Activated naive CD4-positive, alpha-beta T cell treated with anti-CD3 and anti-CD28 coated beads for 36 hours (primary cell): ENCODE measurements at places on chromosomes 12 and 14. TPM values are rescaled to one million over a fixed set of nuclear protein-coding genes. Genes with fewer than 3 reads are reported as not detected.

GRCh38 chr14:74852922-74853530 lies 22.9 kb downstream of the PROX2 start:
- no peak for DNase-seq

GRCh38 chr12:77685901-77686300 lies 144.8 kb upstream of the NAV3 start:
- DNase-seq = no peak

GRCh38 chr14:43145361-43145760 lies 1361.7 kb downstream of the FSCB start:
- DNase-seq = no peak

DNA sequence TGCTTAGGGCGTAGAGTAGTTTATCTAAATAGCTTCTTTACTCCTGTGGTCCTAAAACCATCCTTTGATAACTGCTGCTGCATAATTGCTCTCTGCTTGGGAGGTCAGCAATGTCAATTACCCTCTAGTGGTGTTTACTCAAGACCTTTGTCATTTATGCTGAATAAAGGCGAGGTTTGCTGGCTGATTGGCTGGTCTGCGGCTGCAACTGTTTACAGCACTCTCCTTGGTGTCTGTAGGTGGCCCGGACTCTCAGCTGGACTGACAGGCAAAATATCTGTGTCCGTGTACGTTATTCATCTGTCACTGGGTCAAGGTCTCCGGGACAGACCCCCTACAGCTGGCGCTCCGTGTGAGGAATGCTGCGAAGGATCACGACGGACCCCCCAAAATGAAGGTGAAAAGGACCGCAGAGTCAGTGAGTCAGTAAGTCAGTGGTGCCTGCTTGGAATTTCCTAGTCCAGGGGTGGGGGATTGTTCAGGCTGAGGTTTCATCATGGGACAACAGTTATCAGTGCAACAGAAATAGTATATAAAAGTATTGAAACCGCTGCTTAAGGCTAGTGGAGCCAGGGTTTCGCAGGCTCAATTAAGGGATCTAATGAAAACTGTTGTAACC lies 253.3 kb upstream of the DIO2 start:
- no peak for DNase-seq

- no peak for DNase-seq
Measured at GRCh38 chr12:25469861-25470260, 83.2 kb downstream of the LMNTD1 start.

GRCh38 chr14:70086685-70087379 lies 101.9 kb downstream of the SLC8A3 start:
- peak; percentile 37 for DNase-seq

DNA sequence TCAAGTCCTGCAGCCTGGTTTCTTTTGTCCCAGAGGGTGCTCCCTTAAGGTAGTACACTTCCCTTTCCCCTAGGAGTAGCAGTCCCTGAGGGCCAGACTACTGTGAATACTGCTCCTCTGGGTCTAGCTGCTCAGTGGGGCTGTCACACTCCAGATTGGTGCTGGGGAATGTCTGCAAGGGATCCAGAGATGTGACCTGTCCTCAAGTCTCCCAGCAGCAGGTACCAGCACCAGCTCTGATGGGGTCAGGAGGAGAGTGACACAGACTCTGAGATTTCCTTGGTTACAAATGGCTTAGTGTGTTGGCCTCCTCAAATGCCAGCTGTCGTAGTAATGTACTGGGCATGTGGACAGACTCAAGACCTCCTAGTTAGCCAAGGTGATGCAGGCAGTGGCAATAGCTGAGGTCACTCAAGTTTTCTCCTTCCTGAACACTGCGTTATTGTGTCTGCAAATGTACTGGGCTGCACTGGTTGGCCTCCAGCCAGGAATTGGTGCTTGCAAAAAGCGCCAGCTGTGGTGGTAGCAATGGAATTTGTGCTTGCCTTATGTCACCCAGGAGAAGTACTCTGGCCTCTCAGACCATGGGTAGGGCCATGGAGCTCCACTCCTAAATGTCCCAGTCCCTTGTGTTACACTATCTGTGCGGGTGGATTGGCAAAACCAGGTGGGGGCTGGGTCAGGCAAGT lies 36.4 kb upstream of the AEBP2 start:
- DNase-seq = no peak

- DNase-seq = no peak
Measured at GRCh38 chr14:28298156-28298555, 468.4 kb upstream of the FOXG1 start.

DNA sequence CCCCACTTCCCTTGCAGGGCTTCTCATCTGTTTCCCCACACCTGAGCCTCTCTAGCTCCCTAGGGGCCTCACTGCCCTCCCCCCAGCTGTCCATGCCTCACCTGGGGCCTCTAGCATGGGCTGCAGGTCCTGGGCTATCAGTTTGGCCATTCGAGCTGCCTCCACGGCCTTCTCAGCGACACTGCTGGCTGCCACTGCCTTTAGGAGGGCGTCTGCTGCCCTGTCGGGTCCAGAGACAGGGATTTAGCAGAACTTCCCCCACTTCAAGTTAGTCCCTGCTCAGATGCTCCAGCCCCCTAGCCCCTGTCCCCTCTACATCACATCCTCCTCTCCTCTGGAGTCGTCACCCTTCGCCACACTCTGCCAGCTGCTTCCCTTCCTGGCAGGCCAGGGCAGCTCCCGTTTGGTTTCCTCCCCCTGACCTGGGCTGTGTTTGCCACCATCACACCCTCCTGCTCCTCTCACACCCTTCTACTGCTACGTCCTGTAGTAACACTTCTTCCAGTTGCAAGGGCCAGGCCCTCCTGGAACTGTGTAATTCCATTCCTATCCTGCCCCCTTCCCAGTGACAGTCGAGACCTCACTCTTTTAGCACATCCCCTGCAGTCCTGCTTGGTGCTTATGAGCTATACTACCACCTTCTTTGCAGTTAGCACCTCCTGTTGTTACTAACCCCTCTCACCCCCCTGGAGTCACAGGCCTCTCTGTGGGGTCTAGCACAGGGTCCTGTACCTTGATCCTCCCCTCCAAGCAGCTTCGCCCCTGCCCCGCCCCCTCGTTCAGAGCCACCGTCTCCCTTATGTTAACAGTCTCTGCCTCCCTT lies 4.3 kb upstream of the AP1G2 start:
- no peak for DNase-seq

The MDGA2 gene
- not detected for total RNA-seq

DNA sequence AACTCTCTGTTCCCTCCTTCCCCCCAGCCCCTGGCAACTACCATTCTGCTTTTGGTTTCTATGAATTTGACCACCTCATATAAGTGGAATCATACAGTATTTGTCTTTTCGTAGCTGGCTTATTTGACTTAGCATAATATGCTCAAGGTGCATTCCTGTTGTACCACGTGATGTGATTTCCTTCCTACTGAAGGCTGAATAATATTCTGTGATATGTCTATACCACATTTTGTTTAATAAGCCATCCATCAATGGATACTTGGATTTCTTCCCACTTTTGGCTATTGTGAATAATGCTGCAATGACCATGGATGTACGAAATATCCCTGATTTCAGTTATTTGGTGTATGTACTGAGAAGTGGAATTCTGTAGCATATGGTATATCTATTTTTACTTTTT lies 16.3 kb downstream of the NDUFA9 start:
- no peak for DNase-seq

The SYNDIG1L gene
- not detected for total RNA-seq

DNA sequence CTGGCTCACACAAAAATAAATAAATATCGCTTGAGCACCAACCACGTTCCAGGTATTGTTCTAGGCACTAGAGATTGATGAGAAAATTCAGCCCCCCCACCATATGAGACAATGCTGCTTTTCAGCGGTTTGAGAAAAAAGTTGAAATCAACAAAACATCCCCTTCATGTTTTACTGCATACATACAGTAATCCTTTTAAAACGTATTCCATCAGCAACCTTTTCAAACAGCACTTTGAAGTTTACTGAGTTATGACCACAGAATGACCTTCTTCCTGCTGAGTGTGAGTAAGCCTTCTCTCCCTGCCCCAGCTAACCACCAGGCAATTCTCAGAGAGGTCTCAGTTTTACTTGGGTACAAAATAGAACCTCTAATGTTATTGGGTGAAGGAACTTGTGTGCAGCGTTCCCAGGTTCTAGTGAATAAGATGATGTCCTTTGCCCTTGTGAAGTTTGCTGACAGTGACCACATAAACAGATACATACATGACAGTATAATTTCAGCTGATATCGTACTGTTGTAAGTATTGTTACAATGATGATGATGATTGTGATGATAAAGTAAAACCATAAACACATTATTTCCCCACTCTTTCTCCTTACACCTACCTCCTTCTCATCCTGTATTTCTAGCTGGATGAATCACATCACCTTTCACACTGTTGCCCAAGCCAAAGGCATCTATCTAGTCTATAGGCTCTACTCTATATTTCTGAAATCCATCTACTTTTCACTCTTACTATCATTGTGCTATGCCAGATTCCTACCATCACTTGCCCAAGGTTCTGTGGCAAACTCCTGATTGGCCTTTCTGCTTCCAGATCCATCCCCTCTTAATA lies 124.4 kb upstream of the KRR1 start:
- DNase-seq = no peak

DNA sequence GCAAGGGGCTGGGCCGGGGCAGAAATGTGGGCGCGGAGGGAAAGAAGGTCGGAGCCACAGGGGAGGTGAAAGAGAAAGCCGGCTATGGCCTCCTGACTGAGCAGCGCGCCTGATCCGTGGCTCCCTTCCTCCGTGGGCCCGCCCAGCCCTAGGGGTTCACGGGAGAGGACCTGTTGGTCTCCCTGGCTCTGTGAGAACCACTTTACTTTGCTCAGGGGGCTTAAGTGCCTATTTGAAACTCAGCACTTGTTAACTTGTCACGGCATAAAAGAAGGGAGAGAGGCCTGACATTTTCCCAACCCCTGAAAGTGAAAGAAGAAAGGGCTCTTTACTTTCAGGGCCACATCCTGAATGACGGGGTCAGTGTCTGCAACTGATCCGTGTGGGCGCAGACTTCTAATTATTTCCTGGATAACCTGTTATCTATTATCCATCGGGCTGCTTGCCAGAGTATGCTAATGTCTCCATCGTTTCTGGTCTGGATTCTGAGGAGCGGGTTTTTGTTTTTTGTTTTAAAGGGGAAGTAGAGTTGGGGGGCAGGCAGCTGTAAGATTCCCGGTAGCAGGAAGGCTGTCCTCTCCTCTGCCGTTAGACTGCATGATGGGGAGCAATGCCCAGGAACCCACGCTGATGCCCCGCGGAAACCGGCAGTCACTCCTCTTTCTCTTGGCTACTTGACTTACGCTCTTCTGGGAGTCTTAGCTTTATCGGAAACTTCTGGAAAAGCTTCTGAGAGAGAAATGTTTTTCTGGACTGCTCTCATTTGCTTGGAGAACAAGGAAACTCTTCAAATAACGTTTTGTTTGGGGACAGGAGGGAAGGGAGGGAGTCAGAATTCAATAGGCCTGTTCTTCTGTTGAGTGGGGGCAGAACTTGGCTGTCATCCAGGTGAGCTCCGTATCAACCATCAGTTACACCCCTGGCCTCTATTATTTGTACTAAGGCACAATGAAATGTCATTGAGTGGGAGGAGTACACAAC lies 127.7 kb upstream of the MAX start:
- peak; percentile 58 for DNase-seq

GRCh38 chr14:49858383-49858782 lies 5.8 kb upstream of the NEMF start:
- no peak for DNase-seq

The SERPINA4 gene
- total RNA-seq = not detected

GRCh38 chr12:95130096-95130495 lies 56.7 kb upstream of the NR2C1 start:
- DNase-seq = no peak

- DNase-seq = no peak
Measured at GRCh38 chr12:5966486-5967095, 21.5 kb upstream of the ANO2 start.
